Pons (tissue), 1 donor: ENCODE measurements at places on chromosomes 4 and X.

GRCh38 chr4:15459706-15460105 lies 10.0 kb upstream of the CC2D2A start:
- no peak for DNase-seq

DNA sequence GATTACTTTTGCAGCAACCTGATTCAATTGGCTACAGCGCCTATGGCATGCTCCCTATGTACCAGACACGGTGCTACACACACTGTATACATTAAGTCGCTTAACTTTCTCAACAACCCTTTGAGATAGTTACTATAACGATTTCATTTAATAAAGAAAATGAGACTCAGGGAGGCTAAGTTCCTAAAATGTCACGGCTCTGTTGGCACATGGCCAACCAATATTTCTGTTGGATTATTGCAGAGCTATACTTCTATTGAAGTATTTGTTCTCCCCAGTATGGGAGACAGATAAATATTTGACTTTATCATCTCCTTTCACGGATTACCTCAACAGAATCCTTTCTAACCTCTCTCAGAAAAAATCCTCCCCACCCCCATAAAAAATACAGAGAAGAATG lies 25.3 kb downstream of the CLNK start:
- no peak for DNase-seq

DNA sequence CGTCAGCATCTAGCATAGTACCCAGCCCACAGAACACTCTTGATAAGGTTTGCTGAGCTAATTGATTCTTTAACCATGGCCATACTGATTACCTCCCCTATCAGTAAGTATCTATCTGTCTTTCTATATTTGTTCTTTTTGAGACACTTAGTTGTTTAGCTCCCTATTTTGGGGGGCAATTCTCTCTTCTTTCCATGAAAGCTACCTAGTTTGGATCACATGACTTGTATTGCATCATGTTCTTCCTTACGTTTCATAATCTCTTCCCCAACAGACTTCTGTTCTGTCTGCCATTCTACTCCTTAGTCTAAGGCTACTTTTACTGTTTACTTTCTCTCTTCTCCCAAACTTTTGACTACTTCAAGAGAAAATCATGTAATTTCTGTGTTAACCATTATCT lies 39.0 kb downstream of the TBC1D19 start:
- no peak for DNase-seq

GRCh38 chr4:163697121-163697520 lies 202.6 kb downstream of the TMA16 start:
- no peak for DNase-seq

GRCh38 chr4:110705440-110705782 lies 82.5 kb upstream of the PITX2 start:
- DNase-seq: no peak

- no peak for DNase-seq
These were observed 2.8 kb downstream of the SORCS2 start for GRCh38 chr4:7195141-7195515.

GRCh38 chr4:78553529-78554060 lies 2.0 kb downstream of the ANXA3 start:
- DNase-seq: no peak

- DNase-seq: peak; percentile 2
These were observed 33.8 kb upstream of the ARMCX2 start for GRCh38 chrX:101693476-101693875.

DNA sequence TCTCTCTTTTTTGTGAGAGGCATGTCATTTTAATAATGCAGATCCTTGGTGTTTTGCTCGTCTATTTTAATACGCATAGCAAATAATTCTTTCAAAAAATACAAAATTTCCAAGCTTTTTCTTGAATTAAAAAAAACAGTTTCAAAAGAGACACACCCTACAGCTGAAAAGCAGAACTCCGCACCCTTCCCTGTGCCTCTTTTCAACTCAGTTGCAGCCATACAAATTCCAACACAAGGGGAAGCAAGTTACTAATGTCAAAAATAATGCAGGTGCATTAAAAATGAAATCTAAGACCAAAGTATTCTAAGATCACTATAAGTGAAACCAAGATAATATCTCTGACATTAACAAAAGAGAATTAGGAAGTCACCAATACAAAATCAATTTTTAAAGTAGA lies 66.6 kb downstream of the NR3C2 start:
- peak; percentile 10 for DNase-seq

- DNase-seq: peak; percentile 17
These were observed 21.7 kb upstream of the MTM1 start for GRCh38 chrX:150546711-150547153.

DNA sequence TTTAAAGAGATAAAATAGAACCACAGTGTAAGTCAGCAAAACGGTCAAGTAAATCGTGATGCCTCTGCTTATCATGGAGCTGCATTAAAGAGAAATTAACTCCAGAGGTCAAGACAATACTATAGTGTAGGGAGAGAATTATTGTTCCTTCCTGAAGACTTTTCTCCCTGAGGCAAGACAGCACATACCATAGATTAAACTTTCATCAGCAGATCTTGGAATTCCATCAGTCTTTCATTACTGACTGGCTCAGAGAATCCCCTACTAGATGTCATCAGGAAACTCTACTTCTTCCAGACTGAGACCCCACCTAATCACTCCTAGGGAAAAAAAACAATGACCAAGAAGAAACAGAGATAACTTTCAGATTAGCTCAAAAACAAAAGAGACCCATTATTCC lies 131.3 kb downstream of the NSUN7 start:
- DNase-seq: no peak

DNA sequence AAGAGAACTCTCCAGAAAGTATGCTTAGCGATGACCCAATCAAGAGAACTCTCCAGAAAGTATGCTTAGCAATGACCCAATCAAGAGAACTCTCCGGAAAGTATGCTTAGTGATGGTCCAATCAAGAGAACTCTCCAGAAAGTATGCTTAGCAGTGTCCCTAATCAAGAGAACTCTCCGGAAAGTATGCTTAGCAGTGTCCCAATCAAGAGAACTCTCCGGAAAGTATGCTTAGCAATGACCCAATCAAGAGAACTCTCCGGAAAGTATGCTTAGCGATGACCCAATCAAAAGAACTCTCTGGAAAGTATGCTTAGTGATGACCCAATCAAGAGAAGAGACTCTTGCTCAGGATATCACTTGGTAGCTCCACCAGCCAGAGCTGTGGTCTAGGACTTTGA lies 92.5 kb downstream of the AFAP1 start:
- no peak for DNase-seq

DNA sequence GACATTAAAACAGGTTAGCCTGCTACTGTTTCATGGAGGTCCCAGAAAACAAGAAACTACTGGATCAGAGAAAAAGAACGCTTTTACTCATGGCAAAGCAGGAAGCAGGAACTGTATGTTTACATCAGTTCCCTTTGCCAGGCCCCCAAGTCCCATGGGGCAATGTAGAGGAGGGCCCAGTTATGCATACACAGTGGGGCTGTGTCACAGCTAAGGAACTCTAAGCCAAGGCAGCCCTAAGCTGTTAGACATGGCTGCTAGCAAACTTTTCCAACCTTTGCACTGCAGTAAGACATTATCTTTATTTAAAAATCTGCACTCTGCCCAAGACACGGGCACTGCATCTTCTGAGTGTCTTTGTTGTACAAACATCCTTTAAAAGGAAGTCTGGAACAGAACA lies 975.8 kb downstream of the C4orf33 start:
- DNase-seq: no peak

DNA sequence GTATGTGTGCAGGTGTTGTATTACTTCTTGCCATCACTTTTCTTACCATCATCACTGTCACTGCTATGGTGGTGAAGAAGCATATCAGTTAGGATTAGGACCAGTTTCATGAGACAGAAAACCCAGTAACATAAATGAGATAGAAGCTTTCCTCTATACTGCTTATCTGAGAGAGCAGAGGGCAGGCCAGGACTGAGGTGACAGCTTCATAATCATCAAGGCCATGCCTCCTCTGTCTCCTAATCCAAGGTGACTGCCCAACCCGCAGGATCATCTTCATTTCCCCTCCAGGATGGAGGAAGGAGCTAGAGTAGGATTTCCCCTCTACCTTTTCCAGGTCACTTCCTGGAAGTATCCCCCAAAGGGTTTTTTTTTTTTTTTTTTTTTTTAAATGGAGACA lies 35.4 kb downstream of the TMEM131L start:
- no peak for DNase-seq

DNA sequence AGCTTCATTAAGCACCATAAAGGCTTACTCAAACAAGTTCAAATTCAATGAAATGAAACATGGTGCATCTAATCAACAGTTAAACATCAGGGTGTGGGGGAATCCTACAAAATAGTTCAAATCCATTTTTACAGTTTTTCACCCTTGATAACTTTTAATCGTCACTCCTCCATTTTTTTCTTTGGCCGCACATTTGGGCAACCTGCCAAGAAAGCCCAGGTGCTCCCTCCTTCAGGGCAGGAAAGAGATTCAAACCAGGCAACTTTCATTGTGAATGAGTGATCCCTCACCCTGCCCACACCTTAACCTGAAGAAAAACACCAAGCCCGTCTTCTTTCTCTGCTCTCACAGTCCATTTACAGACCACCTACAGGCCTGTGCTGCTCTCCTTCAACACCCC lies 24.9 kb downstream of the TRIM61 start:
- DNase-seq: no peak

DNA sequence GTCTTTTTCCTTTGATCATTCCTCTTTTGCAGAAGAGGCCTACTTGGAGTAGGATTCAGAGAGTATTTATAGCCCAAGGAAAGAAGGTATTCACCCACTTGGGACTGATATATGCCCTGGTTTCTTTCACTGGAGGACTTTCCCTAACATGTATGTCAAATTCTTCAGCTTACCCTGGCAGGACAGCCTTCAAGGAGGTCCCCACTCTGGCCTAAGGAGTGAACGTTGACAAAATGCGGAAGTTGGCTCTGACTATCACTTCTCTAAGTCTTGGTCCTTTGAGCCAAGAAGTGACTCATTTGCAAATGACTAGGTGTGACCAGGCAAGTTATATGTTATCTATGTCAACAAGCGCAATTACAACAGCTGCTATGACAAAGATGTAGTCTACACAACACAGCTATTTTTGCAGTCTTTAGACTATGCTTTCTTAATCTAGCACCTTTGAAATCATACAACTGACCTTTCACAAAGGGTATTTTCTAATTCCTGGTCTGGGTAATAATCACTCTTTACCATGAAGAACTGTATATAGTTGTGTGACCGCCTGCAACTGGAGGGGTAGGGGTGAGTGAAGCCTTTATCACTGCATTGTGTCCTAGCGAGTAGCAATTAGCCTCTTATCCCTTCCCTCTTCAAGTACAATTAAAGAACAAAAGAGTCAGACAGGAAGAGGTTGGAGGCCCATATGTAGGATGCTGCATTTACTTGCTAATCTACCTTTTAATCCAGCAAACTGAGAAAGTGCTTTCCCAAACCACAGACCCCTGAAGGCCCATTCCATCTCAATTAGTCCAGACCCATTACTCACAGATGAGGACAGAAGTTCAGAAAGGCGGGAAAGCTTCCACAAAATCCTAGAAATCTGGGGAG lies 50.1 kb downstream of the RASGEF1B start:
- DNase-seq: no peak

DNA sequence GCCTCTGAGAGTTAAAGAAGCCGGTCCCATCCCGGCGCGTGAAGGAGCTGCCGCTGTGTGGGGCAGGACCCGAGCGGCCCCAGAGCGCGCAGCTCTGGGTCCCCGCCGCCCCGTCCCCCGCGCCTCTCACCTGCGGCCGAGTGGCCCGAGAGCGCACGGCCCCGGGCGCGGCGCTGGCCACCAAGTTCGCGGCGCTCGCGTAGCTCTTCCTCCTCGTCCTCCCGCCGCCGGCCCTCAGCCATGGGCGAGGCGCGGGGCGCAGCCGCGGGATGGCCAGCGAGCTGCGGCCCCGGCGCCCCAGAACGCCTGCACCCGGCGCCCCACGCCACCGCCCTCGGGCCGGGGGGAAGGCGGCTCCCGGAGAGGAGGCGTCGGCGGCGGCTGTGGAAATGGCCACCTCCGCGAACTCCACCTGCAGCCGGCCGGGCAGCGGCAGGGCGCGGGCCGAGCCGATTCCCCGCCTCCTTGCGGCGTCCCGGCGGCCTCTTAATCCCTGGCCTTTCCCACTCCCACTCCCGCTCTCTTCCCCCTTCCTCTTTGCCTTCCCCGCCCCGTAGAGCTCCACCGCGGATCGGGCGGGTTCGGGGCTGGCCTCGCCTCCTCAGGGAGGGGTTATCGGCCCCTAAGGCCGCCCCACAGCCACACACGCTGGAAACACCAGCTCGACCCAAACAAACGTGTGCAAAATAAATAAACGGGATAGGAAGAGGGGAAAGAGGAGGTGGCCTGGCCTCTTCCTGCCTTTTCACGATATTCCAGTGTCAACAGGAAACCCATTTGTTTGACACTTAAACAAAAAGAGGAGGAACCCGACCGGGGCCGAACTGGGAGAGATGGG lies at the start of gene SH3D19:
Gene SH3D19, minus strand, starts transcription at position 495 of the 838 bp plus-strand sequence. Its CDS starts 253 bp downstream, at position 242.
- peak; percentile 63 for DNase-seq
